T-cell (primary cell): ENCODE measurements at places on chromosomes 7 and 10.

DNA sequence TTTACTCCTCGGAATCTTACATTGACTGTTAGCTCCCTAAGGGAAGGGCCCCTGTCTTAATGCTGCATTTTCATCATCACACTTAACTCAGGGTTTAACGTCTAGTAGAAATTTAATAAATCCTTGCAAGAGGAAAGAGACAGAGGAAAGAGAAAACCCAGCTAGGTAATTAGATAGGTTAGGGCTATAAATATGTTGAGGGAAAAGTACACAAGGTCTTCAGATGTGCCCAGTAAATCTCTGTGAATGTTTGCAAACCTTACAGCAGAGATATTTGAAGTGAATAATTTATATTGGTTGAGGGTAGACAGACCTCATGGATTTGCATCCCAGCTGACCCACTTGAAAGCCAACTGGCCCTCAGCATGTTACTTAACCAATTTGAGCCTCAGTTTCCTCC is 315.5 kb upstream of the NPVF start:
- no peak overlapping the region for H3K27ac ChIP-seq
- H3K4me1 ChIP-seq = no peaks in the 10 kb centered on the region

- peaks cover 3% of the 10 kb centered on the region for H3K4me1 ChIP-seq
- H3K27me3 ChIP-seq = no peaks in the 10 kb centered on the region
- H3K27ac ChIP-seq = no peak overlapping the region
- H3K36me3 ChIP-seq = no peaks in the 10 kb centered on the region
Measured at GRCh38 chr7:131943646-131944045, 387.2 kb upstream of the PODXL start.

- H3K36me3 ChIP-seq = no peaks in the 10 kb centered on the region
- no peak overlapping the region for H3K4me3 ChIP-seq
- H3K27me3 ChIP-seq = peaks cover 15% of the 10 kb centered on the region
- H3K27ac ChIP-seq = no peak overlapping the region
- H3K4me1 ChIP-seq = peaks cover 12% of the 10 kb centered on the region
Measured at GRCh38 chr10:43775384-43775783, 126.7 kb upstream of the ZNF32 start.

DNA sequence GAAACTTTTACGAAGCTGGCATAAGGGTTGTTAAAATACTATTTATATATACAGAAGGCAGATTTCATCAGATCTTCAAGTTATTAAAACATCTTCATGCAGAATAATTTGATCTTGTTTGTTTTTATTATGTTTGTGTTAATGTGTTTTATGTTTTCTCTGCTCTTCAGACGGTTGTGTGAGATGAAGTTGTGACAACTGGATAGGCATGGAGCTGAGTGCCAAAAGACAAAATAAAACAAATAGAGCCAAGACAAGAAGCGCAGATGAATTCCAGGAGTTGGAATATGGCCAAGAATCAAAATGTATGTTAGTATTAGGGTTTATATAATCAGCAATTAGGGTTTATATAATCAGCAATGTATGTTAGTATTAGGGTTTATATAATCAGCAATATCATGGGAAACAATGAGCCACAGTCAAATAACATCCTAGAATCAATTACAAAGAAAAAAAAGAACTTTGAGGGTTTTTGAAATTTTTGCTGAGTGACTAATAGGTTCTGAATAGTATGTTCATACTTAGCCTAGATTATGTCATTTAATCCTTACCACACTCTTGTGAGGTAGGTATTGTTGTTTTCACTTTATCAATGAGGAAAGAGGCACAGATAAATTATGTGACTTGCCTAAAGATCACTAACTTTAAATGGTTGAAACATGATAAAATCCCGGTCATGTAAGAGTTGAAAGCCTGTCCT is 488.0 kb upstream of the STEAP1 start:
- no peaks in the 10 kb centered on the region for H3K4me1 ChIP-seq
- no peaks in the 10 kb centered on the region for H3K27me3 ChIP-seq
- no peaks in the 10 kb centered on the region for H3K36me3 ChIP-seq
- no peak overlapping the region for H3K27ac ChIP-seq
- H3K4me3 ChIP-seq = no peak overlapping the region
- no peak for DNase-seq

DNA sequence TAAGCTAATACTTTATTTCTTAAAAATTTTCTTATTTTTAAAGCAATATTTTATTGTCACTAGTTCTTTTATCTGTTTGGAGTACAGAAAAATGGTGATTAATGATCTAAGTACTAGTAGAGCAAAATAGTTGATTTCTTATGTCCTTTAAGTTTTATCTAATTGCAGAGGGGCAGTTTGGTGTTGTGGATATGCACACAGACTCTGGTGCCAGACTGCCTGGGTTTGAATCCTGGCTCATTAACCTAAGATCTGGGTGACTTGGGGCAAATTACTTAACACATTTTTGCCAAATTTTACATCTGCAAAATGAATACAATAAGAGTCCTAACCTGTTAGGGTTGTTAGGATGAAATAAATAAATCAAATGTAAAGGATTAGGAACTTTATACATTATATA is 10.7 kb upstream of the PRPS1L1 start:
- H3K27me3 ChIP-seq = no peaks in the 10 kb centered on the region
- no peak overlapping the region for H3K4me3 ChIP-seq
- no peak for DNase-seq
- H3K4me1 ChIP-seq = no peaks in the 10 kb centered on the region
- no peak overlapping the region for H3K27ac ChIP-seq

DNA sequence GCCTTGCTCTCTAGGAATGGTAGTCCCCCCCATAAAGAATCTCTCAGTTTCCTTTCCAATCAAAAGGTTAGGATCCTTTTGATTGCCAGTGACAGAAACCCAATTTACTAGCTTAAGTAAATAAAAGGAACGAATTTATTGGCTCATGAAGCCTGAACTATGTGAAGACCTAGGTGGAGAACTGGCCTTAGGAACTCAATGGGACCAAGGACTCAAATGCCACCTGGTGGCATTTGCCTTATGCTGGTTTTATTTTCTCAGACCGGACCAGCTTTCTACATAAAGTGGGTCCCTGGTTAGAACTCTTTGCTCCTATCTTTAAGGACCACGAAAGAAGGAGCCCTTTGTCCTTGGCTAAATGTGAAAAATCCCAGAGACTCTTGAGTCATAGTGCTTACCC is 25.4 kb downstream of the CFTR start:
- H3K36me3 ChIP-seq = no peaks in the 10 kb centered on the region
- no peak overlapping the region for H3K27ac ChIP-seq
- H3K4me1 ChIP-seq = no peaks in the 10 kb centered on the region
- DNase-seq = no peak
- no peaks in the 10 kb centered on the region for H3K27me3 ChIP-seq
- no peak overlapping the region for H3K4me3 ChIP-seq

DNA sequence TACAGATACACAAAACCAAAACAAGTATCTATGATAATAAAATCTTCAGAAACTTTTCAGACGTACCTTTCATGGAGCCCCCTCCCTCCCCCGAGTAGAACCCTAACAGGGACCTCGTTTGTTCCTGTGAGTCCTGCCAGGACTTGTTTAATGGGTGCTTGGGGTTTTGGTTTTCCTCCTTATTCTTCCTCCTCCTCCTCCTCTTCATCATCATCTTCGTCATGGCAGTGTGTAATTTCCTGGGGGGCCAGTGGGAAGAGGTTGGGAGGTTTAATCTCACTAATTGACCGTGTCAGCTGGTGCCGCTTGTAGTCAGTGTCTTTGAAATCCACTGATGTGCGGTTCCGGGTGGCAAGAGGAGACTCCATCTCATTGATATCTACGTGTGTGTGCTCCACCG is 103.6 kb downstream of the NT5C2 start:
- H3K36me3 ChIP-seq = peaks cover 81% of the 10 kb centered on the region
- no peak for DNase-seq
- no peak overlapping the region for H3K27ac ChIP-seq

GRCh38 chr7:73683788-73684693 is 644 bp downstream of the BUD23 start:
- no peaks in the 10 kb centered on the region for H3K27me3 ChIP-seq
- peaks cover 13% of the 10 kb centered on the region for H3K4me1 ChIP-seq
- H3K27ac ChIP-seq = peak overlapping the region; percentile 52
- DNase-seq = no peak
- H3K36me3 ChIP-seq = peaks cover 13% of the 10 kb centered on the region

DNA sequence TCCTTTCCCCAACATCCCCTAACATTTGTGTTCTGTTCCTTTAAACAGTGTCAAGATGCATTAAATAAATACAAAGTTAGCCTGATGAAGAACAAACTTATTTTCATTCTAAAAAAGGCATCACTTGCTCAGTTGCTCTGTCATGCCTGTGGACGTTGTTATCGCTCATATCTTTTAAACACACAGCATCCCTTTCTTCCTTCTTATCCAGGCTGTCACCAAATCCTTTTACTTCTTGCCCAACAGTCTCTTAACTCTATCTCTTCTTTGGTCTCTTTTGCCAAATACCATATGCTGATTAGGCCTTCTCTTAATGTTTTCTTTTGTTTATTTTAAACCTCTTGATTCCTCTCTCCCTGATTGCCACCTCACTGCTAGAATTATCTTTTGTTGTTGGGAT is 43.9 kb downstream of the DKK1 start:
- no peaks in the 10 kb centered on the region for H3K36me3 ChIP-seq
- no peak overlapping the region for H3K4me3 ChIP-seq
- H3K4me1 ChIP-seq = no peaks in the 10 kb centered on the region

DNA sequence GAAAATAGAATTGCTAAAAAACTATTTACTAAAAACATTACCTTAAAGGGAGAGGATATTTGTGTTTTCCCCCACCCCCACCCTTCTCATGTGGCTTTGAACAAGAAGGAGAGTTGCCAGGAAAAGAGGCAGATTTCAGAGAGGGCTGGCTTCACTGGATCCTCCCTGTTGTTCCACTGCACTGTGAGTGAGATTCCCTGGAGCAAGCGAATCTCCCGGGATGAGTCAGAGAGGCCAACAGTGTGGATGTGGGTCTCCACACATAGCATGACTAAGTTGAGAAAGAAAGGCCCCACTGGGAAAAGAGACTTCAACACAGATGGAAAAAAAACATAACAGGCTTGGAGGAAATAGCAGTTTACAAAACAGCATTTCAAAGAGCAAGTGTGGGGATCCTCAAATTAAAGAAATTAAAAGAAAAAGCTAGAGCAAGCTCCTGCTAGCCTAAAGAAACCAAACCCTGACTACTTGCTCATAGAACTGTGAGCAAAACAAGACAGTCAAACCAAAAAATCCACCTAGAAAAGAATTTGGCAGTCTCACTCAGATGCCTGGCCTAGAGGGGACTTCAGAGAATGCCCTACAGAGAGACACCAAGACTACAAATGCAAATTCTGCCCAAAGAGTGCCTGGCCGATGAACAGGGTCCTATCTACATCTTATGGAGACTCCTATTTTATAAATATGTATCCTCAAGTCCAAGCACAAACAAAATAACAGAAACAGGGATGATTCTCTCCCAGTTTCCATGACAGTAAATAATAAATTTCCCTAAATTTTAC is 3.4 kb downstream of the CAV1 start:
- no peak overlapping the region for H3K4me3 ChIP-seq
- H3K36me3 ChIP-seq = no peaks in the 10 kb centered on the region

DNA sequence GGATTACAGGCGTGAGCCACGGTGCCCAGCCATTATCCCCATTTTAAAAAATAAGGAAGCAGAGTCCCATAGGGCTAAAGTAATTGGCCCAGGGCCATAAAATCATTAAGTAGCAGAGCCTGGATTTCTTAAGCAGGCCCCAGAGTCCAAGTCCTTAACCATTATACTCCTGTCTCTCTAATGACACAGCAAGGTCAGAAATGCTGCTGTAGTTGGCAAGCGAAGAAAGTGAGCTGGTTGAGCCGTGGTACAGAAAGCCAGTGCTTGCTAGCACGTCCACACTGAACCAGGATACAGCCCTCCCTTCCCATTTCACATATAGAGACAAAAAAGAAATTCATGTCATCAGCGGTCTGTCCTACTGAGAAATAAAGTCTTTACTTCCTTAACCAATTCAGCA is 562.7 kb downstream of the GALNT17 start:
- DNase-seq = no peak
- no peak overlapping the region for H3K4me3 ChIP-seq
- no peak overlapping the region for H3K27ac ChIP-seq

DNA sequence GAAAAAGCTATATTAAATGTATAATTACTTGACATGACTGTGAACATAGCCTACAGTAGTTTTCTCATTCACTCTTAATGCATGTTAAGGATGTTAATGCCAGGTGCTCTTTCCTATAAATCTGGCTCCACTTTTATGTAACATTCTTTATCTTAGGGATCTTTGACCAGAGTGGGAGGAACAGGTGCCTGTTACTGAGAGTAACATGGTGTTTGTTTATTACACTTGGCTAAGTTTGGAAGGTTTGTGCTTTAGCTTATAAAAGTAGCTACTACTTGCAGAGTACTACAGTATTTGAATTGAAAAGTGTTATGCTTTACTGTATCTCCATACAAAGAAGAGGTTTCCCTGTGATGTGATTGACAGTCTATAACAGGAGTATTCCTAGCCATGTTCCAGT is 183.4 kb downstream of the DYNC1I1 start:
- no peaks in the 10 kb centered on the region for H3K4me1 ChIP-seq
- no peaks in the 10 kb centered on the region for H3K36me3 ChIP-seq
- no peak overlapping the region for H3K27ac ChIP-seq
- no peak overlapping the region for H3K4me3 ChIP-seq
- peaks cover 4% of the 10 kb centered on the region for H3K27me3 ChIP-seq
- no peak for DNase-seq

DNA sequence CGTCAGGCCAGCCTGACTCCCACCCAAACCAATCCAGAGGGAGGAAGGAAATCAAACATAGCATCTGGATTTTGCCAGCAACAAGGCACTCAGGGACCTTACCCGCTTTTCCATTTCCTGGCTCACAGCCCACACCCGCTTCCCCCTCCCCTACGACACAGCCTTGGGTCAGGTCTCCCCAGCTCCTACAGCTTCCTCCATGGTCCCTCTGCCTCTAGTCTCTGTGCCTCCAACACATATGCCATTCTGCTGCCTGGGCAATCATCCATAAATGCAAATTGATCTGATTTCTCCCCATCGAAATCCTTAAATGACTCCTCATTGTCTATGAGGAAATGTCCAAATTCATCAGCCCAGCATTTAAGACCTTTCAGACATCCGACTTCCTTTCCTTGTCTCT is 53.2 kb upstream of the CUX1 start:
- DNase-seq = no peak
- H3K36me3 ChIP-seq = no peaks in the 10 kb centered on the region
- H3K4me1 ChIP-seq = no peaks in the 10 kb centered on the region
- H3K27ac ChIP-seq = no peak overlapping the region

GRCh38 chr10:52283174-52283573 is 30.9 kb upstream of the DKK1 start:
- no peaks in the 10 kb centered on the region for H3K4me1 ChIP-seq
- no peaks in the 10 kb centered on the region for H3K36me3 ChIP-seq
